Iris pigment epithelial cell (primary cell): ENCODE measurements at places on chromosomes 7 and 10.

DNA sequence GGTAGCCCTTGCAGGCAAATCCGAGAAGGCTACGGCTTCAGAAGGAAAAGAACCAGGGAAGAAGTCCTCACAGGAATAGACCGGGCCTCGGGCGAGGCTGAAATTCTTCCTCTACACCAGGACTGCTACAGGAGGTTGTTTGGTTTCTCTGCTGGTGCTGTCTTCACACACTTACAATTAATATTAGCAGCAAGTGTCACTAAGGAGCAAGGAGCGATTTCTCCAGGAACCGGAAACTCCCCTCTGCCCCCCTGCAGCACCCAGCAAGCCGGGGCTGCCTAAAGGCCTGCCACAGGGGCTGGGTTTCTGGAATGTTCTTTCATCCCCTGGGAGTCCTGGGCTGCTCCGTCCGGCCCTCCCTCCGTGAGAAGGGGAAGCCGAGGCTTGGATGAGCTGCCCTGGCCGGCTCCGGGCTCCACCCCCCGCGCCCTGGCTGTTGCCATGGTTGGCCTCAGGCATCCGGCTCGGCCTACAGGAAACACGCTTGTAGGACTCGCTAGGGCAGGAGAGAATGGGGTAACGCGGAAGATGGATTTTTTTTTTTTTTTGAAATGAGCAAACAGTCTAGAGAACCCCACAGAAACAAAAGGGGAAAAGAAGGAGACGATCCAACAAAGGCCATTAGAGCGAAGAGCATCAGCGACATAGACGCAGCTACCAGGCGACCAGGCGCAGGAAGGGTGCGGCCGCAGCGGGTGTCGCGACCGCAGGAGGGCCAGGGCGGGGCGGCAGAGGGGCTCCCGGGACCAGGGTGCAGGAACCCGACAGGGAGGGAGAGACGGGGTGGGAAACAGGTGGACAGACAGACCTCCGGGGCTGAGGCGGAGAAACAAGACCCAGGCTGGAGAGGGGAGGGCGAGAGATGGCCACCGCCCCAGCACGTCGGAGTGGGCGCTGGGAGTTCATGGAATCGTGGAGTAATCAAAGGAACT lies 33.0 kb downstream of the EN2 start:
- DNase-seq, result peak; percentile 16

- DNase-seq, result no peak
These were observed 83.1 kb downstream of the HIBADH start for GRCh38 chr7:27579565-27579964.

DNA sequence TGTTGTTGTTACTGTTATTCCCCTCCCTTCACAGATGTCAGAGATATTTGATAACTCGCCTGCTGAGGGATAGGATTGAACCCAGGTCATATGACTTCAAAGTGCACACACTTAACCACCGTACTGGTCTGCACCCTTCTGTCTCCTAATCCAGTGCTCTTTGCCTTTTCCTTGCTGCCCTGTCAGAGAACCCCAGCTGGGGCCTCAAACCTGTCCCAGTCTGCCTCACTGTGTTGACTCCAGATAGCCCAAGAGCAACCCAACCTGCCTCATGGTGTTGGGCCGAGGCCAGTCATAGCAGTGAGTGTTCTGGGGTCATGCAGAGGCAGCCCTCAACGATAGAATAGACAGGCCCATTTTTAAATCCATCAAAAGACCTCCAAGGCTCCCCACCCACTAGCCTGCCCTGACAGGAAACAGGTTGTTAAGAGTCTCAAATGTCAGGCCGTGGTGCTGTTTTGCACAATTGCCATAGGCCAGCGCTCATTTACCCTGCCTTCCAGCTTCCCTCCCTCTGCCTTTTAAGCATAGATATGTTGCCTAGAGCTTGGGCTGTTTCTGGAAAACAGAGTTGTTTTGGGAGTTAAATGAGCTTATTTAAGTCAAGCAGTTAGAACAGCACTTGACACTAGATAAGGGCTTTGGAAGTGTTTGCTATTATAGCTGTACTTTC lies 37.0 kb upstream of the PDCD4 start:
- peak; percentile 43 for DNase-seq

DNA sequence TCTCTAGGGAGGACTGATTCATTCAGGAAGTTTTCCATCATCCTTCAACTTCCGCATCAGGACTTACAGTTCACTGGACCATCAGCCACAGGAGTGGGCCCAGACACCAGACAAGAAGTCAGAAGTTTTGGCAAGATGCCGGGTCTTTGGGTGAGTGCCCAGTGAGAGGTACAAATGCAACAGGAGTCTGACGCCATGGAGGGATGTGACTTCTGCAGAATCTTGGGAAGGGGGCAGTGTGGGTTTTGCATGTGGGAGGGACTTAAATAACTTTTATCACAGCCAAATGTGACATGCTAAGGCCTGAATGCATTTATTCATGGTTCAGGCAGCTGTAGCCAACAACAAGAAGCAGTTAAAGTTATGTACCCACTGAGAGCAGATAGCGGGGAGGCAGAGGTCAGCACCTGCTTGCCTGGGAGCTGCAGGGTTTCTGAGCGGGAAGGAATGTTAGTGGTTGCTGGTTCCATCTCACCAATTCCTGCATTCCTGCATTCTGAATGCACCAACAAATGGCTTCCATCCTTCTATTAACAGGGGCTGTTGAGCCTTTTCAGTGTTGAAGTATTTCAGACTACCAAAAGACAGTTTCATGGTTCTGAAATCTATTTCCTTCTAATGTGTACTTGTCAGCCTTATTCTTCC lies 375.2 kb downstream of the PAXIP1 start:
- no peak for DNase-seq

- no peak for DNase-seq
These were observed 66.7 kb upstream of the FAM20C start for GRCh38 chr7:125661-126060.

- no peak for DNase-seq
These were observed 38.6 kb downstream of the MAGI2 start for GRCh38 chr7:79414910-79415309.
